ENCODE measurements at places on chromosomes 16 and 17. TPM values are rescaled to one million over a fixed set of nuclear protein-coding genes. Genes with fewer than 3 reads are reported as not detected.

- no peaks in the 10 kb centered on the region for H3K27me3 ChIP-seq
- no peak overlapping the region for H3K27ac ChIP-seq
Observed at GRCh38 chr17:72439893-72440502, 319.2 kb downstream of the SOX9 start.

ANKFN1 gene
- not detected for total RNA-seq

- H3K36me3 ChIP-seq = no peaks in the 10 kb centered on the region
- peak; percentile 88 for DNase-seq
- H3K27me3 ChIP-seq = peaks cover 5% of the 10 kb centered on the region
- H3K27ac ChIP-seq = no peak overlapping the region
- H3K4me1 ChIP-seq = no peaks in the 10 kb centered on the region
Observed at GRCh38 chr17:51461578-51462004, 201.2 kb downstream of the UTP18 start.

- H3K27ac ChIP-seq = no peak overlapping the region
- H3K36me3 ChIP-seq = no peaks in the 10 kb centered on the region
- H3K4me1 ChIP-seq = no peaks in the 10 kb centered on the region
- no peaks in the 10 kb centered on the region for H3K27me3 ChIP-seq
- no peak overlapping the region for H3K4me3 ChIP-seq
- DNase-seq = peak; percentile 12
Observed at GRCh38 chr17:12900474-12900873, 111.2 kb downstream of the ARHGAP44 start.

DNA sequence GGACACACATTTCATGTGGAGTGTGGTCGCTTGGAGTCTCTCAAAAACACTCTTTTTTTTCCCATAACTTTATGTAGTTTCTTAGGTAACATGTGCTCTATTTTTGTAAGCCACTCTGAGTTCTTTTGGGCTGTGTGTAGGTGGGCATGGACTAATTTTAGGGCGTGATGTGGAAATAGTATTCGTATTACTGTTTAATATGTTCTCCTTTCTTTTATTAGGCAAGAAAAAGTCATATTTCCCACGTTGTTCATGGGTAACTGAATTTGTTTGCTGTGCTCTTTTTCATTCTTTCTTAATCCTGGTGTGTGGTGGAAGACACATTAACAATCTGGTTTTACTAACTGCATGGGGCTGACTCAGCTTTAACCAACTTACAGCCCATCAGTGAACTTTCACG, 27.4 kb downstream of the NDEL1 start:
- no peak overlapping the region for H3K4me3 ChIP-seq
- H3K27me3 ChIP-seq = no peaks in the 10 kb centered on the region
- H3K27ac ChIP-seq = no peak overlapping the region
- H3K4me1 ChIP-seq = peaks cover 3% of the 10 kb centered on the region

DNA sequence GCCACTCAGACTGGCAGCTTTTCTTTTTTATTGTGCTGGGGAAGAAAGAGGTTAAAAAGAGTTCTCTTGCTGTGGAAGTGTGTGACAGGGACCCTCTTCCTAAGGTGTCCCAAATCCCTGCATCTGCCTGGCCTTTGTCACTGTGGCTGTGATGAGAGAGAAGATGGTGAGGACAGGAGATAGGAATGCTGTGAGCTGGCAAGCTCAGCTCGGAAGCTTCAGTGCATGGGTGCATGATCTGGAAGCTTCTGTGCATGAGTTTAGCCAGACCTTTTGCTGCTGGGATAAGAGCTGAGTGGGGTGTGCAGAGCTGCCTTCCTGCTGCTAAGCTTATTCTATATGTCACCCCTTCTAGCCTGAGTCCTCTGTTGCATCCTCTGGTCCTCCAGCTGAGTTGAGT, 103.3 kb upstream of the CACNG3 start:
- H3K27ac ChIP-seq = no peak overlapping the region
- DNase-seq = no peak
- H3K4me3 ChIP-seq = no peak overlapping the region

ABCC11 gene
- not detected for total RNA-seq

DNA sequence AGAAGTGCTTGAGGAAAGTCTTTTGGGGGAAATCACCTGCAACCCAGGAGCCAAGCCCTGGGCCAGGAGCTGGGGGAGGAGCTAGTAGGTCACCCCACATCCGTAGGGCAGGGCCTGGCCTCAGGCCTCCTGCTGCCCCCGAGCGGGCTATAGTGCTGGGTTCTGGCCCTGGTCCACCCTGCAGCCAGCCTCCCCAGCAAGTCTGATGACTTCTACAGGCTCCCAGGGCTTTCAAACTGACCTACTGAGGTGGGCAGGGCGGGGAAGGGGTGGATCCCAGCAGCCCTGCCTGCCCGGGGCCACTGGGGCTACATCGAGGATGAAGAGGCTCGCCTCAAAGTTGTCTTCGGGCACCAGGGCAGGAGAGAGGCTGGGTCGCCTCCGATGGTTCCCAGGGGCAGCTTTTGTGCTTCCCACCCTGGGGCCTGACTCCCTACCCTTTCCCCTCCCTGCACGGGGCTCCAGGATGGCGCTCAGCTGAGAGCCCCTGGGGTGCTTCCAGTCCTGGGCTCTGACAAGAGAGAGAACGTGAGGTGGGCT, 5.0 kb downstream of the CENPX start:
- no peak for DNase-seq
- peaks cover 13% of the 10 kb centered on the region for H3K4me1 ChIP-seq
- no peak overlapping the region for H3K4me3 ChIP-seq

DNA sequence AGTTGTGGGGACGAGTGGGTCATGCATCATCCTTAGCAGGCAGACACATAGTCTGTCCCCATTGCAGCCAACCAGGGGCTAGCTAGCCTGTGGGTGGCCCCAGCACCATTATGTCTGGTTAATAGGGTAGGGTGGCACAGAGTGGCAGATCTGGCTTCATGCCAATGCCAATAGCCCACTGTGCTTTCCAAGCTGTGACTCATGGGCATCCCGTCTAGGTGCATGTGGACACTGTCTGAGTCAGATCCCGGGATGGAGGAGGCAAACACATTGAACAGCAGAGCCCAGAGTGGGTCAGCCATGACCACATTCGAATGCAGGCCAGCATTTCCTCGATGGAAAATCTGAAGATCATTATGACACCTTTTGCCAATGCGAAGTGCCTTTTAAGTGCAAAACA, 2.5 kb downstream of the HS3ST2 start:
- H3K27ac ChIP-seq = no peak overlapping the region
- no peaks in the 10 kb centered on the region for H3K36me3 ChIP-seq
- H3K4me1 ChIP-seq = no peaks in the 10 kb centered on the region
- H3K4me3 ChIP-seq = no peak overlapping the region
- H3K27me3 ChIP-seq = peaks cover 30% of the 10 kb centered on the region

GRCh38 chr16:67931712-67932461, at the start of gene CTRL:
TSS of gene CTRL (minus strand) at chr16:67931862. CDS start at chr16:67931852, 10 bp downstream.
- no peak within 1 kb of the TSS for H3K27ac ChIP-seq
- H3K27me3 ChIP-seq = no peaks in the 10 kb centered on the region
- H3K4me3 ChIP-seq = no peak within 1 kb of the TSS
- DNase-seq = no peak

SBK1 gene
- total RNA-seq = 0.85 TPM

DNA sequence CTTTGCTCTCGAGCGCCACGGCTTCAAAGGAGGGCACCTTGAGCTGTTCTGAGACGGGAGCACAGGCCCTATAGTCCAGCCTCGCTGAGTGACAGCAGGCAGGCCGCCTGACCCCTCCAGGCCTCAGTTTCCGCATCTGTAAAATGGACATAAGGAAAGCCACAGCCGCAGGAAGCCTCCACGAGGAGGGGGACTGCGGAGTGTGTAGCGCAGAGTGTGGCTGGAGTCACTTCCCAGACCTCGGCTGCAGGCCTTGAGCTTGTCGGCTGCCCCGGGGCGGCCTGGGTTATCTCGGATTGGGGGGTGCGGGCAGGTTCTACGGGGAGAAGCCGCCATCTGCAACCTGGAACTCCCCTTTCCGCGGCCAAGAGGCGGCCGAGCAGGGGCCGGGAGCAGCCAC, 40.8 kb downstream of the ZFPM1 start:
- H3K36me3 ChIP-seq = peaks cover 3% of the 10 kb centered on the region
- H3K27me3 ChIP-seq = no peaks in the 10 kb centered on the region
- H3K4me3 ChIP-seq = no peak overlapping the region
- no peak for DNase-seq
- no peak overlapping the region for H3K27ac ChIP-seq
- no peaks in the 10 kb centered on the region for H3K4me1 ChIP-seq

OR2C1 gene
- total RNA-seq = not detected

- H3K4me3 ChIP-seq = peak overlapping the region; percentile 59
- H3K27me3 ChIP-seq = peaks cover 56% of the 10 kb centered on the region
- no peak for DNase-seq
- H3K27ac ChIP-seq = peak overlapping the region; percentile 69
- peaks cover 15% of the 10 kb centered on the region for H3K4me1 ChIP-seq
- H3K36me3 ChIP-seq = peaks cover 7% of the 10 kb centered on the region
Observed at GRCh38 chr17:81394377-81394920, 808 bp upstream of the BAHCC1 start.

DNA sequence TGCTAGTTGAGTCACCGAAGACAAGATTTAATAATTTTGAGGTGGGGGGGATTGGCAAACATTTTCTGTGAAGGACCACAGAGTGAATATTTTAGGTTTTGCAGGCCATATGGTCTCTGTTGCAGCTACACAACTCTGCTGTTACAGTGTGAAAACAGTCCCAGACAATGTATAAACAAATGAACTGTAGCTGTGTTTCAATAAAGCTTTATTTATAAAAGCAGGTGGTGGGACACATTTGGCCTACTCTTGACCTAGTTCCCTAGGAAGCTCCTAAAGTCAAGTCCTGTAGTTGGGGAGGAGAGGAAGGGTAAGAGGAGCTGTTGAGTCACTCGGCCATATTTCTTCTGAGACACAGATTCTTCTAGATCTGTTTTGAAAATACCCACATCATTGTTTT, 92.3 kb downstream of the SDR42E1 start:
- H3K4me3 ChIP-seq = no peak overlapping the region
- no peak overlapping the region for H3K27ac ChIP-seq
- no peaks in the 10 kb centered on the region for H3K4me1 ChIP-seq
- H3K27me3 ChIP-seq = no peaks in the 10 kb centered on the region

DNA sequence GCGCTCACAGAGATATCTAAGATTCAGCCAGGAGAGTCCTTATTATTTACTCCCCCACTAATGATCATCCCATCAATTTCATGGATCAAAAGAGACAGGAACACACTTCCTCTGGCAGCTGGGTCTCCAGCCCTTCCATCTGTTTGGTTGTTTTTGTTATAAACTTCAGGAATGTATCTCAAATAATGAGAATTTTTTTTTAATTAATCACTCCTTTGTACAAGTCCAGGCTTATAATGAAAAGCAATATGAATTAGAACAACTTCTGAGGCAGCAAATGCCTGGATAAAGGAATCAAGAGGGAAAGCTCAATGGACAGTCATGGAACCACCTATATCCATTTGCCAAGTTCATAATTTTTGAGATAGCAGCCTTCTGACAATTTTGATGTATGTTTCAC, 73.4 kb downstream of the HS3ST3B1 start:
- H3K4me3 ChIP-seq = no peak overlapping the region
- no peak for DNase-seq
- H3K27me3 ChIP-seq = peaks cover 5% of the 10 kb centered on the region

IRX3 gene
- total RNA-seq = 0.43 TPM

DNA sequence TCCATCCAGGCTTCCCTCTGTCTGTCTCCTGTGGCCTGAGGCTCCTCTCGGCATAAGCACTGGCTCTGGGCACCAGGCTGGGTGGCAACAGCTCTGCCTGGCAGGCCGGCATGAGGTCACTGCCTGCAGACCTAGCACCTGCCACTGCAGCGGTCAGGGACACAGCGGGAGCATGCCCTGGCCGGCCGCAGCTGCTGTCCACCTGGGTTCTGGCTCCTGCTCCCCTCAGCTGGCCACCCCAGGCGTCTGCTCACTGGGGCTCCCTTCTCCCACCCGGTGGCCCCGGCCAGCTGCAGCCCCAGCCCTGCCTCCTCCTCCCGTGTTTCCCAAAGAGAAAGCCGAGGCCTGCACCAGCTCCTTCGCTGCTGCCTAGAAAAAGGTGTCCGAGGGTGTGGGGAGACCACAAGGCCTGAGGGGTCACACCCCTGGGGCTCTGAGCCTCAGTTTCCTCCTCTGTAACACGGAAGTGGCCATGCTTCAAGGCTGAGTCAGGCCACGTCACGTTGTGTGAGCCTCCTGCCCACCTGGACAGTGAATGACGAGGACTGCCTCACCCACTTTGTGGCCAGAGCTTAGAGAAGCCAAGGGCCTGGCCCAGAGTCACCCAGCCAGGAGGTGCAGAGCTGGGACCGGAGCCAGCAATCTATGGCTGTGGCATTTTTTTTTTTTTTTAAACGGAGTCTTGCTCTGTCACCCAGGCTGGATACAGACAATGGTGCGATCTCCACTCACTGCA, 6.7 kb downstream of the NTHL1 start:
- no peak for DNase-seq
- peaks cover 4% of the 10 kb centered on the region for H3K36me3 ChIP-seq
- no peak overlapping the region for H3K27ac ChIP-seq
- no peaks in the 10 kb centered on the region for H3K27me3 ChIP-seq
- H3K4me1 ChIP-seq = no peaks in the 10 kb centered on the region
- H3K4me3 ChIP-seq = no peak overlapping the region

CLEC3A gene
- total RNA-seq = not detected

GRCh38 chr16:23700509-23700908, 12.5 kb downstream of the ERN2 start:
- no peaks in the 10 kb centered on the region for H3K4me1 ChIP-seq
- H3K4me3 ChIP-seq = no peak overlapping the region
- peaks cover 2% of the 10 kb centered on the region for H3K27me3 ChIP-seq
- DNase-seq = no peak
- H3K36me3 ChIP-seq = no peaks in the 10 kb centered on the region

DNA sequence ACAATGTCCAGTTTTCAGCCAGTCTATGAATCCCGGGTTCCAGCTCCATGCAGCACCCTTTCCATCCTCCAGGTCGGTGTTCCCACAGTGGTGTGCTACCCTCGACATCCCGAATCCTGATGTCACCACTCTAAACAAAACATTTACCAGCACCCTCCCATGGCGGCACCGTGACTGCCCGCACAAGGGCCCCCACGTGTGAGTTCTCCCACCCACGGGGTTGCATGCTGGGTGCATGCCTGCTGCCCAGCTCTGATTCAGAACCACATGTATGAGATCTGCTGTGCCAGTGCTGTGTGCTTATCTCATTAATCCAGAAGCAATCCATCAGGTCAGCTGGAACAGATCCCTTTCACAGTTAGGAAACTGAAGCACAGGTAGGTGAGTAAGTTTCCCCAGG, 57.4 kb downstream of the C16orf78 start:
- DNase-seq = no peak
- peaks cover 2% of the 10 kb centered on the region for H3K27me3 ChIP-seq
- H3K4me1 ChIP-seq = no peaks in the 10 kb centered on the region
- H3K27ac ChIP-seq = no peak overlapping the region

GRCh38 chr17:78979780-78980623, at the start of gene LGALS3BP:
TSS of gene LGALS3BP (minus strand) at chr17:78979923. CDS start at chr17:78977191, 2,732 bp downstream.
- H3K27ac ChIP-seq = peak within 1 kb of the TSS; percentile 88
- H3K4me3 ChIP-seq = peak within 1 kb of the TSS; percentile 82
- peak; percentile 85 for DNase-seq
- no peaks in the 10 kb centered on the region for H3K27me3 ChIP-seq

PCGF2 gene
- 4.7 TPM for total RNA-seq

CCL5 gene
- total RNA-seq = 19.6 TPM

HSF5 gene
- 0.91 TPM for total RNA-seq
